ENCODE measurements at places on chromosomes 1 and 21. TPM values are rescaled to one million over a fixed set of nuclear protein-coding genes. Genes with fewer than 3 reads are reported as not detected.

DNA sequence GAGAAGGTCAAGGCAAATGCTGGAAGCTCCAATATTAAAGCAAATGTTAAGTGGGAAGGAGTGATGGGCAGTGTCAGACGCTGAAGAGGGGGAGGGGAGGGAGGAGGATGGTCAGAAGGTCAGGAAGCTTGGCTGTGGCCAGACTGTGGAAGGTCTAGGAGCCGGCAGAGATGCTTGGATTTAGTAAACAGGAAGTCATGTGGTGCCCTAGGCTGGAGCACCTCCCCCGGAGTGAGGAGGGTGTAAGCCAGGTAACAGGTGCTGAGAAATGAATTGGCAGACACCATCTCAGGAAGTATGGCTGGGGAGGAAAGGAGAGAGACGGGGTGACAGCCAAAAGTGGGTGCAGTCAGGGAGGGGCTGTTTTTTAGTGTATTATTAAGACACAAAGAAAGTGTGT, 17.7 kb downstream of the CSMD2 start:
- DNase-seq: no peak

- no peak for DNase-seq
Observed at GRCh38 chr1:105419030-105419429, 1637.4 kb upstream of the PRMT6 start.

- DNase-seq: no peak
Observed at GRCh38 chr1:76084029-76084627, 9.6 kb downstream of the ST6GALNAC3 start.

GRCh38 chr1:154619181-154619948, 11.4 kb upstream of the ADAR start:
- DNase-seq: no peak

DNA sequence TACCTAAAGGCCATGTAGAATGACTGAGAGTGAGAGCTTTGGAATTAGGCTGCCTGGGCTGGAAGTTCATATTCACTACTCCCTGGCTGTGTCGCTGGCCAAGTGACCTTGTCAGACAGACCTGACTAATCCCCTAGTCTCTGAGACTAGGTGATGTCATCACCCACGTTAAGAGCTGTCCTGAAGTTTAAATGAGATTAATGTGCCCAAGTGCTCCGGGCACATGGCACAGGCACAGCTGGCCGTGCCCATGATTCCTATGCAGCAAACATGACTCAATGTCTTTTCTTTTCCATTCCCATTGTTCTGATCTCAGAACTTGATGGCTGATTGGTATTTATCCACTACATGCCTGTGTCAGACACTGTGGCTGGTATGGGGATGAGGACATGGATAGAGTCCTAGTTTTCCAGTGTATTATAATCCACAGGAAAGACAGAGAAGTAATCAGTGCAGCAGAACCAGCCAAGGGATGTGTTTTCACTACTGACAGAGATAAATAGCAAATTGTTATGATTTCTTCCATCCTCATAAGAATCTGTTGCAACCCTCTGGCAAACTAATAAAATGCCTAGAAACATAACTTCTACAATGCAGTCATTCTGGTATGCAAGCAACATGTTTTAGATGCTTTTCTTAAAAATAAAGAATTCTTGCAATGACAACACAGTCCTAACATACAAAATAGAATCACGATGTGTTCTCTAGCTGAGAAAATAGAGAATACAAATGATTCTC, 180.9 kb downstream of the PCP4 start:
- no peak for DNase-seq

DNA sequence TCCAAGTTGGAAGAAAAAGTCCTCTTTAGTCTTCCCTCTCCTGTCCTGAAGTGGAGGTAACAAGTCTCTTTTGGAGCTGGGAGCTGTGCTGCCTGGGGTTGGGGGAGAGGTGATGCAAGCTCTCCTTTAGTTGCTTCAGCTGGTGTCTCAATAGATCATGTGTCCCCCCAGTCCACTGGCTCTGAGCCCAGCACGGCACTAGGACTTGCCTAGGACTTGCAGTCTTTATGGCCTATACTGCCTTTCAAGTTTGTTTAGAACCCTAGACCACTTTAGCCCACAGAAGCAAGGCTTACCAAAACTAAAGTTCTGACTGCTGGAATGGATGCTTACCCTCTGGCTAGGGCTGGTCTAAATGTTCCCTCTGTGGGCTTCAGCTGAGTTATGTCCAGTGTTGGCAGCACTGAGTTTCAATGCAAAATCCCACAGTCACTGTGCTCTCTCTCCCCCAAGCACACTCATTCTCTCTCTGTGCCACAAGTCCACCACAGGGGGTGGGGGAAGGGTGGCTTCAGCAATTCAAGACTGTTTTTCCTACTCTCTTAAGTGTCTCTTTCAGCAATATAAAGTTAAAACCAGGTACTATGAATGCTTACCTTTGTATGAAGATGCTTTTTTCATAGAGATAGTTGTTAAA, 185.0 kb downstream of the DNAH14 start:
- no peak for DNase-seq

DNA sequence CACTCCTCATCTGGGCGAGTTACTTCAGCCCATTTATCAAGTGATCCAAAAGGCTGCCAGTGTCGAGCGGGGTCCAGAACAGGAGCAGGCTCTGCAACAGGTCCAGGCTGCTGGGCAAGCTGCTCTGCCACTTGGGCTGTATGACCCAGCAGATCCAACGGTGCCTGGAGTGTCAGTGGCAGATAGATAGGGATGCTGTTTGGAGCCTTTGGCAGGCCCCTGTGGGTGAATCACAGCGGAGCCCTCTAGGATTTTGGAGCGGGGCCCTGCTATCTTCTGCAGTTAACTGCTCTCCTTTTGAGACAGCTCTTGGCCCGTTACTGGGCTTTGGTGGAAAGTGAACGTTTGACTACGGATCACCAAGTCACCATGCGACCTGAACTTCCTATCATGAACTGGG, 7.5 kb downstream of the MMEL1 start:
- DNase-seq: no peak

DNA sequence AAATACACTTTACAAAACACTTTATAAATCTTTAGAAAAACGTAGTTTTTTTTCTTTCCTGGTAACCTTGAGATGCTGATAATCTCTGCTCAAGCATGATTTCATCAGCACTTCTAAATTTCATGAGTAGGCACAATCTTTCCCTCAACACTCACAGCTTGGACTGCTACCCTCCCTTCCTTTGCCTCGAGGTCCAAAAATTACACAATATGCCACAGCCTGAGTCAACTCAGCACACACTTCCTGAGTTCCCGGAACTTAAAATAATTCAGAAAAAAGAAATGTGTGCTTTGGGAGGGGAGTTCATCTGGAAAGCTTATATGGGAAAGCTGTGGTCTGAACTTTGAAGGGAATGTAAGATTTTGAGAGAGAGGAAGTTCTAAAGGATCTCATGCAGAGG, 5.9 kb downstream of the CLCA2 start:
- DNase-seq: no peak

Gene NPPB
- total RNA-seq: not detected

Gene FCRL1
- 0.38 TPM for total RNA-seq

Gene OR10Z1
- total RNA-seq: not detected
